CD4-positive, alpha-beta T cell treated with Interleukin-21 for 1 hour (primary cell): ENCODE measurements at places on chromosomes 1 and 21.

- DNase-seq: no peak
These were observed 10.5 kb downstream of the TMEM35B start for GRCh38 chr1:34974626-34975025.

- DNase-seq: no peak
These were observed 497.1 kb downstream of the AGBL4 start for GRCh38 chr1:49526672-49527071.

DNA sequence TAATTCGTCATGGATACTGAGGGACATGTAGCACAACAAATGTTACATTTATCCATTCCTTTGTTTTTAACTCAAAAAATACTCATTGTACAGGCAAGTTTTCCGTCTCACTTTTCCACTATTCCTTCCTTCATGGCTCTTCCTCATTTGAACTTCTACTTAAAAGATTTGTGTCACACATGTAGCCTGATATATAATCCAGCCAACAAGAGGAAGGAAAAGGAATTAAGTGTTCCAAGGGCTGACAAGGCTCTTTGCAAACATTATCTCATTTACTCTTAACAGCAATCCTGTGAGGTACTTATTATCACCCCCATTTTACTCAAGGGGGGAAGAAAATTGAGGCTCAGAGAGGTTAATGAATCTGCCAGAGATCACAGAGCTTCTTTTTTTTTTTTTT, 22.9 kb downstream of the CD244 start:
- DNase-seq: no peak

DNA sequence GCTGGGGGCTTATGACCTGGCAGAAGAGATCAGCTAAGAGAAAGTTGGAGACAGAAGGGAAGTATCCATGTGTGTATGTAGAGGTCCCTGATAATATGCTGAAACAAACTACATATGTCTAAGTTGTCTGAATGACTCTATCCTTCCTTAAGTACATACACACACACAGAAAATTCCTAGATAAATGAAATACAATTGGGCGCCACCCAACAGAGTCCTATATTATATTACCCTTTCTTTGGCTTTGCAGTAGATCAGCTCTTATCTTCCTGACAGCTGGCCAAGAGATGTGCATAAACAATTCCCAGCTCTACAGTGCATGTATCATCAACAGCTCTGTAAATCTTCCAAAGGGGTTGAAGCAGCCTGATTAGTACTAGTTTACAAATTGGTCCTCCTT, 40.1 kb downstream of the SORT1 start:
- no peak for DNase-seq

DNA sequence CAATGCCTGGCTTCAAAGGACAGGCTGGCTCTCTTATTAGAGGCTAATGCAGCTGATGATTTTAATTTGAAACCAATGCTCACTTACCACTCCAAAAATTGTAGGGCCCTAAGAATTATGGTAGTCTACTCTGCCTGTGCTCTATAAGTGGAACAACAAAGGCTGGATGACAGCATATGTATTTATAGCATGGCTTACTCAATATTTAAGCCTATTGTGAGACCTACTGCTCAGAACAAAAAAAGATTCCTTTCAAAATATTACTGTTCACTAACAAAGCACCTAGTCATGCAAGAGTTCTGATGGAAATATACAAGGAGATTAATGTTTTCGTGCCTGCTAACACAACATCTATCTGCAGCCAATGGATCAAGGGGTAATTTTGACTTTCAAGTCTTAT, 73.8 kb upstream of the DUSP10 start:
- DNase-seq: no peak

- no peak for DNase-seq
These were observed 40.4 kb upstream of the ADARB1 start for GRCh38 chr21:45033791-45034555.

DNA sequence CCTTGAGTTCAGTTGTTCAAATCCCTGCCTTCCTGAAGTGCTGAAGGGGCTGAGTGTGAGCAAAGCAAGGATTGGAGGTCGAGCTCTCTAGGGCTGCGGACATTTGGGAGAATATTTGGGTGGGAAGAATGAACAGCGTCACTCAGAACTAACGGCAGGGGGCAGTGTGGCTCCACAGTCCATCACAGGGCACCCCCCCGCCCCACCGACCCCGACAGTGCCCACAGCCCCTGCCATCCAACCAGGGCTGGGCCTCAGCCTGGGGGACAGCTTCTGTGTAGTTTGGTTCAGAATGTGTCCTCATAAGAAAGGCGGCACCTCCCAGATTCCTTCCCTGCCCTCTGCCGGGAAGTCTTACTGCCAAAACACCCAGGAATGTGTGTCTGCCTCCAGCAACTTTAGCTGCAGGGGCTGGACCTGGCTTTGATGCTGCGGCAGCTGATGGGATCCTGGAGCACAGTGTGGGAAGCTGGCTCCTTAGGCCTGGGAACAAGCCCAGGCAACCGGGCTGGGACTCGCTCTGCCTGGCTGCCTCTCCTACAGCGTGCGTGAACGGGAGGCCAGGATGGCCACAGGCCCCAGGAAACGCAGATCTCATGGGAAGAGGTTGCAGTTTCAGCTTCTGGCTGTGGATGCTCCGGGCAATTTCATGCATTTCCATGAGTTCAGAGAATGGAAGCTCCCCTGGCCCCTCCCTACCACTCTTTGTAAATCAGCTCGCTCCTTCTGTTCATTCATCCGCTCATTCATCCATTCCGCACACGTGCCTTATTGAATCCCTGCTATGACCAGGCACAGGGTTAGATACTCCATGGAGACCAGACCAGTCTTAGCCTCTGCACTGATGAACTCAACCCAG, 104.9 kb upstream of the TMPRSS2 start:
- DNase-seq: peak; percentile 2

DNA sequence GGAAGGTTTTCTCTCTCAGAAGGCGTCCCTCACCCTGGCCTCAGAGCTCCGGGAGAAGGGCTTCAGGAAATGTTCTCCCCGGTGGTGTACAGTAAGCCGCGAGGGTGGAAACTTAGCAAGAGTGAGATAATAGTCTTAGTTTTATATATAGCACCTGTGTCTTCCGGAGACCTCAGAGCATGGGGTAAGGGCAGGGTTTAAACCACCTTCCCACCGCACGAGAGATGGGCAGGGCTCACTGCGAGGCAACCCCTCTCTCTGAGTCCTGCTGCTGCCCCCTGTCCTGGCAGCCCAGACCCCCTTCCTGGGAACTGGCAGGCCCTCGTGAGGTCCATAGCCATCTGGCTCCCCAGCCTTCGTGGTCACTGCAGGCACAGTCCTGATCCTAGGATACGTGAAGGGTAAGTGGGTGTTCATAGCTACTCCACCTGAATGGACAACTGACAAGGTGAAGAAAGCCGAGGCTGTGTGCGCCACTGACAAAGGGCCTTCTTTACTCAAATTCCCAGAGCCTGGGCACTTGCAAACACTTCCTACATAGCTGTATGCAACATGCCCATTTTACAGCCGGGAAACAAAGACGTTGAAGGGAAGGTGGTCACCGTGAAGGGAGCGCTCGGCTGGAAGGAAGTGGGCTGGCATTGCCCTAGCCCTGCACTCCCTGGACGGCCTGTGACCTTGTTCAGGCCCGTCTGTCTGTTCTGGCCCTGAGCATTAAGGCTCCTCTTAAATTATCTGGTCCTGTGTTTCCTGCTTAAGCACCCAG, 26.9 kb downstream of the ITPKB start:
- DNase-seq: peak; percentile 66

DNA sequence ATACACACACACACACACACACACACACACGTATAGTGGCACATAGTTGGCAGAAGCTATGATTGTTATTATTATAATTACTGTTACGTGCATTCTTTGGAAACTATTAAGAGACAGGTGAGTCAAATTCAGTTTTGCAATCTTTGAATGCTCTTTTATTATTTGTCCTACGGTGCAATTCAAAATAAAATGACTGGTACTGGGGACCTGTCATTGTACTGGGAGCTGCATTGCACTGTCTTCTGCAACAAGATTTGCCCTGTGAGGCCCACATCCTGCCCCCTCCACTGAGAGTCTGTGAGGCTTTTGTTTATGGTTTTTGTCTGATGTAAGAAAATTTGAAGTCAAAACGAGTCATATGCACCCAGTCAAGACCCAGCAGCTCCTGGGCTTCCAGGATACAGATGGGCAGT, 1.9 kb downstream of the LY9 start:
- peak; percentile 69 for DNase-seq

DNA sequence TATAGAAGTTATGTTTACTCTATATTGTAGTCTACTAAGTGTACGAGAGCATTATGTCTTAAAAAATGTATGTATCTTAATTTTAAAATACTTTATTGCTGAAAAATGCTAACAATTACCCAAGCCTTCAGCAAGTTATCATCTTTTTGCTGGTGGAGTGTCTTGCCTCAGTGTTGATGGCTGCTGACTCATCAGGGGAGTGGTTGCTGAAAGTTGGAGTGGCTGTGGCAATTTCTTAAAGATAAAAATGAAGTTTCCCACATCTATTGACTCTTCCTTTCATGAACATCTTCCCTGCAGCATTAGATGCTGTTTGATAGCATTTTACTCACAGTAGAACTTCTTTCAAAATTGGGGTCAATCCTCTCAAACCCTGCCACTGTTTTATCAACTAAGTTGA, 95.8 kb downstream of the CDC7 start:
- no peak for DNase-seq

GRCh38 chr1:176811511-176812288, 348.7 kb downstream of the PAPPA2 start:
- DNase-seq: no peak

- DNase-seq: peak; percentile 64
These were observed 26.2 kb downstream of the EXTL2 start for GRCh38 chr1:100868364-100868995.

DNA sequence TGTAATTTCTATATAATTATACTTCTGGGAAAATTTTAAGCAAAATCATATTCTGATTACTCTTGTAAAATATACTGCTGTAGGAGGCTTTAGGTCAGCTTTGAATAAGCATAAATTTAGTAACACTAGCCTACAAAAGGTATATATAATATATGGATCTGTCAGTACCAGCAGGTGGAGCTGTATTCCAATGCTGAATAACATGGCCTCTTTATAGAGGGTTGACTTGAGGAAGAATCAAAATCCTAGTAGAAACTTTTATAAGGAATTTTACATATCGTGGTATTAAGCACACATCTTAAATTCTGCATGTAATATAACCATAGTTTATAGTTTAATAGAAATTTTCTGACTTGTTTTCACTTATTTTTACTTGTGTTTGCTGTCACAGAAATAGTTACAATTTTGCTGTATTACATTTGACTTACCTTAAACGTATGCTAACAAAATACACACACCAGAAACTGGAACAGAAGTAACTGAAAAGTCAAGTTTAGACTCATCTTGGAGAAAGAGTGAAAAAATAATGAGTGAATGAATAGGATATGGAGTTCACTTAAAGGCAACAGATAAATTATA, 79.3 kb downstream of the HMCN1 start:
- peak; percentile 11 for DNase-seq

GRCh38 chr1:20115479-20115878, 3.9 kb downstream of the PLA2G2D start:
- no peak for DNase-seq

GRCh38 chr21:36964398-36964797, 2.1 kb downstream of the HLCS start:
- no peak for DNase-seq

- DNase-seq: no peak
These were observed 33.5 kb upstream of the BATF3 start for GRCh38 chr1:212733109-212733508.

GRCh38 chr1:9293241-9293532, 493 bp downstream of the SPSB1 start:
- no peak for DNase-seq

- DNase-seq: no peak
These were observed 8.4 kb downstream of the SLC1A7 start for GRCh38 chr1:53134042-53134485.

DNA sequence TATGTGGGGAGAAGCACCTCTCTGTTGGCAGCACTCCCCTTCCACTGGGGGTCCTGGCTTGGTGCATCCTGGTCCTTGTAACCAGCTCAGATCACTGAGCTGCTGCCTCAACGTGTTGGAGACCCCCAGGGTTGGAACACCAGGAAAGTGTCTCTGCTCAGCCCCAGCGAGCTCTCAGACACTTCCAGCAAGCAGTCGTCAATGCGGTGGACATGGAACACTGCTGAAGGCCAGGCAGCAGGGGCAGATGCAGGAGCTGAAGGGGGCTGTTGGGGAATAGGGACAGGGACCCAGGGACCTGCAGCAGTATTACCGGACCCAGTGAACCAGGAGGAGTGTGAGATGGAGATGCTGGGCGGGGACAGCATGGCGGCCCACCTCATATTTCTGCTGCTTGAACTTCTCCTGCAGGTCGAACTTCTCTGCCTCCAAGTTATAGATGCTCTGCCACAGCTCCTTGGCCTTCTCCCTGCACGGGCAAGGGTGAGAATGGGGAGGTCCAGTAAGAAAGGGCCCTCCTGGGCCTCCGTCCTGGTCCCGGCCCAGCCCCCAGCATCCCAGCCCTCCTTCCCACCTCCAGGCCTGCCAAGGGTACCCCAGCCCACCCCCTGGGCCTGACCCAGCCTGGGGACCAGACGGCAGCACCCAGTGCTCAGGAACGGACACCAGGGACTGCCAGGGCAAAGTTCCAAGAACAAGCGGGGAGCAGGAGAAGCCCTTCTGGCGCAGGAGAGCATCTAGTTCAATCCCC, 16.4 kb downstream of the TNNT2 start:
- DNase-seq: no peak
